ENCODE measurements at places on chromosomes 12 and 14.

GRCh38 chr12:91367234-91367849, 184.7 kb upstream of the DCN start:
- DNase-seq, result no peak

GRCh38 chr14:51862860-51863259, 2.4 kb downstream of the GNG2 start:
- DNase-seq, result no peak

GRCh38 chr14:104266631-104267575, 128.5 kb downstream of the KIF26A start:
- DNase-seq, result no peak

DNA sequence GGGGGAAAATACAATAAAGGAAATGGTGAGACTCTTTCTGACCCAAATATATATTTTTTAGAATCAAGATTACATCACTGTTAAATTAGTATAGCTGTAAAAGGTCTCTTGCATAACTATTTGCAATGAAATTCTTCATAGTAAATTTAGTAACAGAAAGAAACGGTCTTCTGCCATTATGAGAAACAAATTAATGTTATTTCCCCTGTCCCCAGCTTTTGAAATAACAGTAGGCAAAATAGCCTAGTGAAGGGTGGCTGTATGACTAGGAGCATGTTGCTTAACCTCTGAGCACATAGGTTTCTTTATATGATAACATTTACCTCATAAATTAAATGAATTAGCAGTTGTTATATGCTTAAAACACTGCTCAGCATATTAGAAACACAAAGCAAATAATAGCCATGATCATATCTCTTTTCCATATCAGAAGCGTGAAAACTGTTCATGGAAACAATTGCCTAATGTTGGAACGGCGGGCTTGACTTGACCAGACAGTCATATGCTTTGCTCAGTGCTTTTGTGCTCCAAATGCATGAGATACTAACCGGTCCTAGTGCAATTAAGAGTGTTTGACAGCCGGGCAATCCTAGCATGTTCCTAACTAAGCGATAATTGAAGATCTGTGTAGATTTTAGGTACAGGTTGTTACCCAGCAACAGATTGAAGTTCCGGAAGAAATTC, 24.0 kb downstream of the BHLHE41 start:
- DNase-seq, result no peak

GRCh38 chr12:46944088-46944487, 118.3 kb upstream of the SLC38A4 start:
- no peak for DNase-seq

GRCh38 chr12:120922279-120922678, 18.1 kb upstream of the SPPL3 start:
- DNase-seq, result no peak

GRCh38 chr14:22870811-22871223, 723 bp upstream of the LRP10 start:
- no peak for DNase-seq

DNA sequence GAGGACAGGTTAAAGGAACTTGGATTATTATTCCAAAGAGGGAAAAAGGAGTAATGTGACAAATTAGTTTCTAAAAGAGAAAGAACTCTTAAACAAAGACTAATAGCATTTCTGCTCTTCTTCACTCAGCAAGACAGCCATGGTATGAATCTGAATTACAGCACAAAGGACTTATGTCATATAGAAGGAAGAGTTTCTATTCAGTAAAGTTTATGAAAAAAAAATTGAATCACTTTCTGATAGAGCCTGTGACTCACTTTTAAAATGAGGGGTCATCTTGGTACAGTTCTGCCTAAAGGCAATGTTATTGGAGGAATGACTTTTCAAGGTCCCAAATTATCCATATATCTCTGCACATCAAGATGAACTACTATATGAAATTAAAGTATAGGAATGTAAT, 101.7 kb downstream of the DUSP6 start:
- no peak for DNase-seq

DNA sequence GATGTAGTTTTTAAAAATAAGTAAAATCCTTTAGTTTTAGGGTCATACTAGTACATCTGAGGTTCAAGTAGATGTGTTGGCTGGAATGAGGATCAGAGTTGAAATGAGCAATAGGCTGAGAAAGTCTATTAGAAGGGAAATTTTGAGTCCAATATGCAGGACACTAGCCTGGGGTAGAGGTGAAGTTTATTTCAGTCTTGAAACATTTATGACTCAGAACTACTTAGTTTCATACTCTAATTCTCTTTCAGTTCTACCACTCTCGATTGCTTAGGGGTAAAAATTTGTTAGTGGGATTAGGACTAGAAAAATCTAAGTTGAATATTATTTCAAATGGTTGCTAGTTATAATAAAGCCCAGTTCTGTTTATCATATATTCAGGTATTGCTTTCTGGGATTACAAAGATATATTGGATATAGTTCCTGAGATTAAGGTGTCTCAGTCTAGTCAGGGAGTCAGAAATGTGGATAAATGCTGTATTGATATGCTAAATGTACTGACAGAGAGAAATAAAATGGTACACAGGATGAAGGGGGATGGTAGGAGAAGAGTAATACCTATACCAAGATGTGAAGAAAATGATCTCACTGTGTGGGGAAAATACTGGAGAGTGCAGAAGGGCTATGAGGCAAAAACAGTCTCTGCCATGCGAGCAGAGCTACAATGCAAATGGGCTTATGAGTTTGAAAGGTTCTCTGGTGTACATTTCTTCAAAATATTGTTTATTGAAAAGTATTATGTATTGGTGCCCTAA, 395.8 kb upstream of the FBXO33 start:
- DNase-seq, result no peak

GRCh38 chr12:78559416-78559815, 305.2 kb upstream of the SYT1 start:
- DNase-seq, result no peak

- DNase-seq, result no peak
Observed at GRCh38 chr12:49776858-49777257, 35.5 kb downstream of the TMBIM6 start.

GRCh38 chr12:131536337-131536736, 174.6 kb upstream of the SFSWAP start:
- no peak for DNase-seq

DNA sequence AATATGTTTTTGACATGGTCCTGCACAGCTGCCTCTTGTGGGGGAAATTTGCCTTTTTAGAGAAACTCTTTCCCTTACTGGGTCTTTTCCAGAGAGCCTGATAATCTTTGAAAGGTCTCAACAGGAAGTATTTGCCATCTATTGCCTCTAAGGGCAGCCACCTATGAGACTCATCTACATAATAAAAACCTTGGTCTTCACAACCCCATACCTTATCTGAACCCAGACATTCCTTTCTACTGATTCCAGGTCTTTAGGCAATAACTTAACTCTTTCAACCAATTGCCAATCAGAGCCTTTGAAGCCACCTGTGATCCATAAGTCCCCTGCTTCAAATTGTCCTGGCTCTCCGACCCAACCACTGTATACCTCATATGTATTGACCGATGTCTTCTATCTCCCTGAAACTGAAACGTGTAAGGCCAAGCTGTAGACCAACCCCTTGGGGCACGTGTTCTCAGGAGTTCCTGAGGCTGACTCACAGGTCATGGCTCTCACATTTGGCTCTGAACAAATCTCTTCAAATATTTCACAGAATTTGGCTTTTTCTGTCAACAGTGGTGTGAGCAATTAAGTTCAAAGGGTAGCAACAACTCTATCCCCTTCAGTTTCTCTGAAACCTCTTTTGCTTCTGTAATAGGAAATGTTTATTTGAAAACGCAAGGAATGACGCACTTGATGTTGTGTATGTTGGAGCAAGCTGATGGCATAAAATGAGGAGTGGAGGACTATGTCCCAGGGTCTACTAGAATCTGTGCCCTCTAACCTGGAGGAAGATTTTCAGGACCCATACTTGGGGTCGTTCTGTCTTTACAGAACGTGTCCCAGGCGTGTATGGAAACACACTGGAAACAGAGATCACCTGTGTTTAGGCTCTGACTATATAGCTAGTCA, 49.2 kb upstream of the EIF5 start:
- DNase-seq, result no peak

DNA sequence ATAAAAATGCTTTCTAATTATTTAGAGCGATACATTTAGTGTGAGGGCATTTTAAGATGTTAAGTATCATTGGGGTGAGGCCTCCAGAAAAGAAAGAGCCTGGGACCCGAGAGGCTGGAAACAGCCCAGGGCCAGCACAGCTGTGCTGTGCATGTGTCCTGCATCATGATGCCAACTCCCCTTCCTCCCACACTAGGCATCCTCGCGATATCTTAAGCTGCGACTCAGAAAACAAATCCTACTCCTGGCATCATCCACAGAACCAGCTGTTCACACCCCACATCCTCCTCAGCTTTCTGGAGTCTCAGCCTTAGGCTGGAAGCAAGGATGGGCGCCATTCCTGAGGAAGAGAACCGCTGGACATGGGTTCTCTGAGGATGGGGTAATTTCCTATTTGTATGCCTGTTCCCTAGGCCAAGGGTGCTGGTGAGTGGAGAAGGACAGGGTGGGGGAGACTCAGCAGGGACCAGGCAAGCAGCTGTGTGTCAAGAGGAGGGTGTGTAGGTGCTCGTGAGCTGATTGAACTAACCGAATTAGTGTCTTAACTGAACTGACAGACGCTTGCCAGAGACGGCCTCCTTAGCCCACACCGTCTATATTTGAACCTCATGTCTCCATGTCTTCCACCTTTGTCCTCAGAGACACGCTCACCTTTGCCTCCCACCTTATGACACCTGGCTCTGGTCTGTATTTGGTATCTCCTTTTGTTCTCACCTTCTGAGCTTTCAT, 15.6 kb upstream of the MCRS1 start:
- no peak for DNase-seq

DNA sequence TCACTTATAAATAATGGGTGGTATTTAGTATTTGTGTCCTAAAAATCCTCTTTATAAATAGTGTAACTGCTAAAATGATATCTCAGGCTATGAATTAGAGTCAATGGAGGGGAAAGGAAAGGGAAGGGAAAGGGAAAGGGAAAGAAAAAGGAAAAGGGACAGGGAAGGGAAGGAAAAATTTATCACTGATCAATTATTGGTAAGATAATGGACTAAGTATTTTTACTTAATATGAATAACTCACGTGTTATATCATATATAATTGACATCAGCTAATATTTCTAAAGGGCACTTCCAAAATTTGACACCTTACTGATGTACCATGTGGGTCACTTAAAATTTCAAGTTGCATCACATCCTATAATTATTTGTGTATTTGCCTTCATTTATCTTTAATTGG, 193.1 kb downstream of the LRFN5 start:
- no peak for DNase-seq

- DNase-seq, result no peak
Observed at GRCh38 chr14:79161571-79161970, 991.4 kb downstream of the NRXN3 start.

GRCh38 chr12:62934799-62935674, at the start of gene PPM1H:
Gene PPM1H, minus strand, starts transcription at chr12:62935150. Its CDS starts 414 bp downstream, at chr12:62934736.
- DNase-seq, result no peak

DNA sequence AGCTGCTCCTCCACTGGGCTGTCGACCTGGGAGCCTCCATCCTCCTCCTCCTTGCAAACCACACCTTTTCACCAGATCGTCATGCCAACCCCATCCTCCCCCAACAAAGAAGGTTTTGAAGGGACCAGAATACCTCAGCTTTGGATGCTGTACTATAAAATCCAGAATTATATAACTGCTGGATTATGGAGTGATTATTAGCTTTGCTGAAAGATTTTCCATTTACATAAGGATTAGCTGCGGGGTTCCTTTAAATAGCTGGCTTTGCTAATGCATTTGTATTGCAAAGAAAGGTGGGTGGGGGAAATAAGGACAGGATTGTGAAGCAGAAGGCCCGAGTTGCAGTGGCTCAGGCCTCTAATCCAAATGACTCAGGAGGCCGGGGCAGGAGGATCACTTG, 36.6 kb downstream of the ESRRB start:
- DNase-seq, result no peak

DNA sequence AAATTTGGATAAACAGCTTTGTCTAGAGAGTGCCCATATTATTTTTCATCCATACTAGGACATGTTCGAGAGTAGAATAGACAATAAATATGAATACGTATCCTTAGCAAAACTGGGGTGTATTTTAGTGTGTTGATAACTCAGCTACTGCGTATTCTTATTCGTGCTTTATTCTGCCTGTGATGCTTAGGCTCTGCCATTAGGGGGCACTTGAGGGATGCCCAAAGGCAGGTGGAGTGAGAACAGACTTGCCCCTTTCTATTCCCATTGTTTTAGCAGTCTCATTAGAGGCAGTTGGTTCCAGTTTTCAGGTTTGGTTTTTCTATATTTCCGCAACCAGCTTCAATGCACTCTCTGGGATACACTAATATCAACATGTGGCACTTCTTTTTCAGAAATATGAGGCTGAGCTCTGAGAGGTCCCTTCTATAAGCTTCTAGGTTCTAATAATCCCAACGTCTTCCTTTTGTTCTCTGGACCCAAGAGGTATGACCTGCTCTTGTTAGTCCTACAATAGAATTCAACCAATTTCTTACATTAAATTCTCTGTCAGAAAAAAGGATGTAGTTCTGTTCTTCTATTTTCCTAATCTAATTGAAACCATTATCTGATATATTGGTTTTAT, 985.7 kb upstream of the FBXO33 start:
- DNase-seq, result no peak

- DNase-seq, result no peak
Observed at GRCh38 chr12:80415466-80415865, 28.6 kb upstream of the PTPRQ start.

- DNase-seq, result no peak
Observed at GRCh38 chr12:8699714-8700113, 1.9 kb downstream of the RIMKLB start.

DNA sequence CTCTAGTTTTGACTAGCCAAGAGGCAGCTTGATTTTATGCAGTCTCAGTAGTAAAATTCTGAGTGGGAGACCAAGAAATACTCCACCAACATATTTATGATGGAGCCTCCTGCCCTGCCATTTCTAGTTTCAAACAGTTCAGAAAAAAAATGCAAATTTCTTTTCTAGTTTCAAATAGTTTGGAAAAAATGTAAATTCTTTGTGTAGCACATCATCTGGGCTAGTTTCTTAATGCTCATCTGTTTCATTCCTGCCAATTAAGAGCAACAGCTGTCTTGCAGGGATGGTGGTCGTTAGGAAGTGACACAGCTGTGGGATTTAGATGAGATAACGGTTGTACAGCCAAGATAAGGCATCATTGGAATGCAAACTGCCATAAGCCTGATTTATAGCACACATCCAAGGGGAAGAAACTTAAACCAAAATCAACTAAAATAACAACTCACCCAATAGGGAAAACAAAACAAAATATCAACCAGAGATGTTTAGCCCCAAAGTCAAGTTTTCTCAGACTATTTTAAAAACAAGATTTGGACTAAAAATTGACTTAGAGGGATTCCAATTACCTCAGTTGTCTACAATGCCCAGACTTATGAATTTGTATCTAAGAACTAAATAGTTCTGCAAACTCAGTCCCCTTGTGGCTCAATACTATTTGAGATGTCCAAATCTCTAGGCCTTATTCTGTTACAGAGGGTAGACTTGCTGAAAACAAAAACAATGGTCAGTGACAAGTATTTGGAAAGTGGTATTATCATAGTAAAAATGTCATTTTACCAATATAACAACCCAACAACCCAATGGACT, 291.3 kb upstream of the ATP2B1 start:
- no peak for DNase-seq

- DNase-seq, result no peak
Observed at GRCh38 chr12:6554168-6555017, 1.4 kb downstream of the IFFO1 start.

GRCh38 chr12:7128681-7129286, at the start of gene RBP5:
Gene RBP5, minus strand, starts transcription at chr12:7128889. Its CDS starts 114 bp downstream, at chr12:7128775.
- DNase-seq, result no peak
